ENCODE measurements at places on chromosomes 5 and 9. TPM values are rescaled to one million over a fixed set of nuclear protein-coding genes. Genes with fewer than 3 reads are reported as not detected.

The TMEM252 gene
- not detected for total RNA-seq

DNA sequence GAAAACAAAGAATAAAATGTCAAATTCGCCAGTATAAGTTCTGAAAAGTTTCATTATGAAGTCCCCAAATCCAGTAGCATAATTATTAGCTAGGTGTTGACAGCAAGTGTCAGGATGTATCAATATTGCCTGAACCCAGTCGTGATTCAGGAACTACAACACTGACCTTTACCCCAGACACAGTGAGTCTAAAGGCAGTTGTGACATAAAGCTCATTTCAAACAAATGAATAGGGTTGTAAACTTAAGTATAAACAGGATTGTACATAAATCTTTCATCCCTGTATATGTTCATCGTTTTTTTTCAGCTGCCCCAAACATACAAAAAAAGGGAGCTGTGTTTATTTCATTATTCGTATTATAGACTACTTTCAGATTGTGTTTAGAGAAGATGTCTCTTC, 385.7 kb downstream of the PLK2 start:
- DNase-seq, result no peak

DNA sequence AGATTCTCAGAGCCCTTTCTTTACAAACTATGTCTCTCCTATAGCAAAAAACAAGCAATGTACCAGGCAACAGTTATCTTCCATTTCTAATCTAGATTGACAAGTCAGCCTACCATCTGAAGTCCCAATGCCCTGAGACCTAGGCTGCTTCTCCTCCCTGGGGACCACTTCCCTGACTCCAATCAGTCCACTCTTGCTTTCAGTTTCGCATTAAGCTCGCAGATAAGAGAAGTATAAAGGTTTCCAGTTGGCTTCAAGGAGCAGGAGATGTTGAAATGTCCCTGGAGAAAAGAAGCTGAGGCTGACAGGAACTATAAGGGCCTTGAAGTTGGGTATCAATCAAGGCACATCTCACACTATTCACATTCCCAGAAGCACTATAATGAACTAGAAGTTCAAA, 32.3 kb downstream of the ERP44 start:
- DNase-seq, result peak; percentile 42

- peak; percentile 55 for DNase-seq
Measured at GRCh38 chr9:131631306-131631705, 86.0 kb downstream of the PRRT1B start.

- DNase-seq, result no peak
Measured at GRCh38 chr5:36177715-36178523, 26.0 kb downstream of the SKP2 start.
